Smooth muscle cell of the coronary artery (primary cell): ENCODE measurements at places on chromosomes 2 and 18. TPM values are rescaled to one million over a fixed set of nuclear protein-coding genes. Genes with fewer than 3 reads are reported as not detected.

MREG gene
- total RNA-seq: 1.5 and 7.3 TPM in 2 replicates

CDCA7 gene
- 0.23 and 0.98 TPM in 2 replicates for total RNA-seq

SERPINB3 gene
- 2.3 TPM in 1 of 2 replicates, not detected in the other for total RNA-seq

CCDC141 gene
- under 0.01 and 0.15 TPM in 2 replicates for total RNA-seq

IGFBP2 gene
- 42.0 and 195 TPM in 2 replicates for total RNA-seq

NEUROD1 gene
- not detected in 2 replicates for total RNA-seq

PROM2 gene
- total RNA-seq: 0.15 and 1.4 TPM in 2 replicates

IKZF2 gene
- 7.6 and 10.8 TPM in 2 replicates for total RNA-seq

ALPI gene
- total RNA-seq: not detected in 2 replicates

CTNNA2 gene
- total RNA-seq: under 0.01 TPM in 1 of 2 replicates, not detected in the other

LRATD1 gene
- 0.47 TPM in 1 of 2 replicates, not detected in the other for total RNA-seq

ANKRD30BL gene
- not detected in 2 replicates for total RNA-seq

CYP27A1 gene
- 5.3 and 25.6 TPM in 2 replicates for total RNA-seq
